RWPE2 (cell line): ENCODE measurements at places on chromosomes 5 and 9.

- no peaks in the 10 kb centered on the region for H3K4me1 ChIP-seq
- no peak for DNase-seq
- H3K36me3 ChIP-seq: no peaks in the 10 kb centered on the region
- no peak overlapping the region for H3K27ac ChIP-seq
- H3K4me3 ChIP-seq: no peak overlapping the region
Observed at GRCh38 chr9:120916588-120916987, 10.0 kb downstream of the TRAF1 start.

- DNase-seq: no peak
- no peak overlapping the region for H3K4me3 ChIP-seq
- no peaks in the 10 kb centered on the region for H3K36me3 ChIP-seq
- H3K4me1 ChIP-seq: no peaks in the 10 kb centered on the region
Observed at GRCh38 chr9:107528686-107529085, 39.1 kb upstream of the KLF4 start.

- no peaks in the 10 kb centered on the region for H3K36me3 ChIP-seq
- H3K4me3 ChIP-seq: no peak overlapping the region
- H3K27ac ChIP-seq: no peak overlapping the region
- DNase-seq: peak; percentile 64
- H3K4me1 ChIP-seq: peaks cover 7% of the 10 kb centered on the region
Observed at GRCh38 chr5:84411832-84412605, 27.3 kb upstream of the EDIL3 start.

DNA sequence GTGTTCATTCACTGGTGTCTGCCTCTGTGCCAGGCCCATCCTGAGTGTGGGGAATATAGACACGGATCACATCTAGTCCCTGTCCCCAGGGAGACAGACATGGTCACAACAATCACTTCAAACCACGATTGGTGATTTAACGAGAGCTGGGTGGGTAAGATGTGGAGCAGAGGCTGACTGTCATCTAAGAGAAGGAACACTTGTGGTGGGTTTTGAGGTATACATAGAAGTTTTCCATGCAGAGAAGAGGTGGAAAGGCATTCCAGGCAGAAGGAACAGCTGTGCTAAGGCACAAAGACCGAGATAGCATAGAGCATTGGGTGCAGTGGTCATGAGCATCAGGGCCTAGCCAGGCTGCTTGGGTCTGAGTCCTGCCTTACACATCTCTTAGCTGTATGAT, 22.7 kb upstream of the WDR38 start:
- H3K27me3 ChIP-seq: no peaks in the 10 kb centered on the region
- no peaks in the 10 kb centered on the region for H3K36me3 ChIP-seq
- peaks cover 18% of the 10 kb centered on the region for H3K4me1 ChIP-seq
- no peak overlapping the region for H3K4me3 ChIP-seq
- no peak for DNase-seq

DNA sequence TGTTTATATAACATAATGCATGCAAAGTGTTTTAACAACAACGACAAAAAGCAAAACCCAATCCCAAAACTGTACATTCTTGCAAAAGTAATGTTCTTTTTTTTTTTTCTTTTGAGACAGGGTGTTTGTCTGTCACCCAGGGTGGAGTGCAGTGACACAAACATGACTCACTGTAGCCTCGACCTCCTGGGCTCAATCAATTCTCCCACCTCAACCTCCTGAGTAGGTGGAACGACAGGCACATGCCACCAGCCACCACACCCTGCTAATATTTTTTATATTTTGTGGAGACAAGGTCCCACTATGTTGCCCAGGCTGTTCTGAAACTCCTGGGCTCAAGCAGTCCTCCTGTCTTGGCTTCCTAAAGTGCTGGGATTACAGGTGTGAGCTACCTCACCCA, 13.6 kb upstream of the HAVCR1 start:
- no peaks in the 10 kb centered on the region for H3K4me1 ChIP-seq
- no peak overlapping the region for H3K27ac ChIP-seq
- no peak overlapping the region for H3K4me3 ChIP-seq
- no peaks in the 10 kb centered on the region for H3K27me3 ChIP-seq

GRCh38 chr5:94471521-94471920, 146.9 kb downstream of the KIAA0825 start:
- no peak overlapping the region for H3K4me3 ChIP-seq
- no peaks in the 10 kb centered on the region for H3K36me3 ChIP-seq
- no peak overlapping the region for H3K27ac ChIP-seq

DNA sequence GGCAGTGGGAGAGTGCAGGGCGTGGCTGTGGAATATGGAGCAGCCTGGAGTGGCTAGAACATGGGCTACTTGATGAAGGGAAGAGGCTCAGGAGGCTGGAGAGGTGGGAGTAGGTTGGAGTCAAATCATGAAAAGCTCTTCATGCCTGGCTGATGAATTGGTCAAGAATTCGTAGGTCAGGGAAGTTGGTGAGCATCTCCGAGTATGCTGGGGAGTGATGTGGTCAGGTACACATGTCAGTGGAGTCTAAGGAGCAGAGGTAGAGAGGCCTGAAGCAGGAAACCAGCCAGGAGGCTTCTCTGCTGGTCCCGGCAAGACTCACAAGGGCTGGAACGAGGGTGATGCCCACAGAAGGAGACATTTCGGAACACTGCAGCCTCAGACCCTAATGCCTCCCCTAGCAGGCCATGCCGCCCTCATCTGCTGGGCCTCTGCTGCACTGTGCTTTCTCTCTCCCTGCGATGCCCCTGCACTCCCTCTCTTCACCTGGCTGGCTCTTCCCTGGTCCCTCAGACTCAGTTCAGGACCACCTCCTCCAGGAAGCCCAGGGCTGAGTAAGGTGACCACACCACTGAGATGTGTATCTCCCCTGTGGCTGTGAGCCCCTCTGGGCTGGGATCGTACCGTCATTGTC, 33.6 kb downstream of the TMOD1 start:
- H3K4me3 ChIP-seq: no peak overlapping the region
- no peaks in the 10 kb centered on the region for H3K36me3 ChIP-seq
- no peaks in the 10 kb centered on the region for H3K4me1 ChIP-seq
- no peak for DNase-seq

DNA sequence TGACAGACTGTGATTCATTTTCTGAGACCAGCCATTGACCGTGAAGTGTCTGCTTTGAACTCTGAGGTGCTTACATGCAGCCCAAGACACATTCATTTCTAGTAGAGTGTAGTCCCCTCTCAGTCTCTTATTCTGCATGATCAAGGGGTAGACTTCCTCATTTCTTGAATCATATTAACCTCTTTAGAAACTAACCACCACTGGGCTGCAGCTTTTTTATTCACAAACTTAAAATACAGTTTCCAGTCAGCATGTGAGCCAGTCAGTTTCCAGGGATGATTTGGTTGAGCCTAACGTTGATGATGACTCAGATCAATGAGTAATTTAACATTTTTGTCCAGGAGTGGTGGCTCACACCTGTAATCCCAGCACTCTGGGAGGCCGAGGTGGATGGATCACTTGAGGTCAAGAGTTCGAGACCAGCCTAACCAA, 59.2 kb downstream of the OTULIN start:
- H3K27me3 ChIP-seq: no peaks in the 10 kb centered on the region
- H3K36me3 ChIP-seq: no peaks in the 10 kb centered on the region
- no peak for DNase-seq
- no peak overlapping the region for H3K27ac ChIP-seq
- H3K4me1 ChIP-seq: peaks cover 12% of the 10 kb centered on the region
